ENCODE measurements at places on chromosomes 16 and 17.

GRCh38 chr16:48334325-48334724 is 50.9 kb downstream of the SIAH1 start:
- DNase-seq: no peak

- DNase-seq: no peak
These were observed 253.6 kb downstream of the ZFHX3 start for GRCh38 chr16:72794319-72794718.

DNA sequence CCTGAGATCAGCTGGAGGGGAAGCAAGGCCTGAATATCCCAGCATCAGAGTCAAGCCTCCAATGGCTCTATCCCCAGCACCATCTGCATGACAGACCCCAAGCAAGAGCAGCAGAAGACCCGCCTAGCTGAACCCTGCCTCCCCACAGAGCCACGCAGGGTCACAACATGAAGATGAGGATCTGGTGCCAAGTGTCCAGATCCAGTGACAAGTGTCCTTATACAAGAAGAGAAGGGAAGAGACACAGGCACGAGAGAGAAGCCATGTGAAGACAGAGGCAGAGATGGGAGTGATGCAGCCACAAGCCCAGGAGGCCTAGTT is 28.9 kb downstream of the TNFRSF13B start:
- no peak for DNase-seq

GRCh38 chr16:67708368-67708771 is 10.7 kb downstream of the GFOD2 start:
- DNase-seq: no peak

DNA sequence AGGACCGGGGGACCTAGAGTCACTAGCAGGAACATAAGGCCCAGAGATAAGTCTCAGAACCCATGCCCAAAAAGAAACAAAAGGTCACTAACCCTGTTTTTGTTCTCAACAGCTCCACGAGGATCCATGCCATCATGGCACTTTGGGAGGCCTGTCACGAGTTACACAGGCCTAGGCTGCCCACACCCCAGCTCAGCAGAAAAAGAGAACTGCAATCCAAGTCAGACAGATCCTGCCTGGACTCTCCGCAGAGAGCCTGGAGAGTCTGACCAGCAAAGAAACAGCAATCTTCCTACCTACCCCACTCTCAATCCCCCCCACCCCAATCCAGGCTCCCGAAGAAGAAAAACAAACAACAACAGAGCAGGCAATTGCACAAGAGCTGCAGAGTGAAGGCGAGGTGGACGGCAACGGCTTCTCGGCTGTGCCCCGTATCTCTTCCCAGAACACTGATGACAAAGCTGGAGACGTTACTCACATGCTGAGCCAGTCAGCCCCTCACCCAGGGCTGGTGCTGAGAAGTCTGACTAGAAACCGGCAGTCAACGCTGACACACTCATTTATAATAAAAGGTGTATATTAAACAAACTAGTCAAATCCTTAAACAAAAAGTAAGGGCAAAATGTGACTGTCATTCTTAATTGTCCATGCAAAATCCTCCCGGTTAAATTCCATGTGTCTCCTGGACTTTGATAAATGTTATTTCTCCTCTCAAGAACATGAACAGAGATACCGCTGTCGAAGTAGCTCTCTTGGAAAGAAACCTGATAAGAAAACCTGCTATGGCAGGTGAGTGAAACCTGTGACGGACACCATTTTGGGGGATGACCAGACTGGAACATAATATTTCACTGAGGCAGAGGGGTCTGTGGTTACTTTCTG is 89.3 kb downstream of the SMG6 start:
- DNase-seq: peak; percentile 90

DNA sequence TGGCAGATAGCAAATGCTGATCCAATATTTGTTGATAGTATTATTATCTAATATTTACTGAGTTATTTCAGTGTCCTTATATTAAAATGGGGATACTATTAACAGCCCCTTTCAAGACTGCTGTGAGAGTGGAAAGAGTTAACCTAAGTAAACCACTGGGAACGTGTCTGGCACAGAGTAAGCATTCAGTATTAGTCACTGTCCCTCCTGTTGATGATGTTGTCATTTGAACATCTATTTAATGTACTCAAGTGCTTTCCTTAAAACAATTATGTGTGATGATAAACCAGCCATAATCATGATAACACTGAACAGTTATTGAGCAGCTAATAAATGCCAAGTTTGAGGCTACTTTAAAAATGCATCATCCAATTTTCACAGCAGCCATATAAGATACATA is 135.7 kb upstream of the XYLT1 start:
- DNase-seq: no peak

DNA sequence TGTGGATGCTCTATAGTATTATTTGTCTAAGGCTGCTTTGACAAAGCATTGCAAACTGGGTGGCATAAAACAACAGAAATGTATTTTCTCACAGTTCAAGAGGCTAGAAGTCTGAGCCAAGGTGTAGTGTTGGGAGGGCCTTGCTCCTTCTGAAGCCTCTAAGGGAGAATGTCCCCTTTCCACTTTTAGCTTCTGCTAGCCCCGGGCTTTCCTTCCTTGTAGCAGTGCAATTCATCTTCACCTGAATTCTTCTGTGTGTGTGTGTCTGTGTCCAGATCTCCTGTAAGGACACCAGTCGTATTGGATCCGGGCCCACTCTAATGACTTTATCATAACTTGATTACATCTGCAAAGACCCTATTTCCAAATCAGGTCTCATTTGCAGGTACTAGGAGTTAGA is 18.1 kb downstream of the KCNJ16 start:
- no peak for DNase-seq

- no peak for DNase-seq
These were observed 51.5 kb downstream of the NTN1 start for GRCh38 chr17:9072696-9073339.

DNA sequence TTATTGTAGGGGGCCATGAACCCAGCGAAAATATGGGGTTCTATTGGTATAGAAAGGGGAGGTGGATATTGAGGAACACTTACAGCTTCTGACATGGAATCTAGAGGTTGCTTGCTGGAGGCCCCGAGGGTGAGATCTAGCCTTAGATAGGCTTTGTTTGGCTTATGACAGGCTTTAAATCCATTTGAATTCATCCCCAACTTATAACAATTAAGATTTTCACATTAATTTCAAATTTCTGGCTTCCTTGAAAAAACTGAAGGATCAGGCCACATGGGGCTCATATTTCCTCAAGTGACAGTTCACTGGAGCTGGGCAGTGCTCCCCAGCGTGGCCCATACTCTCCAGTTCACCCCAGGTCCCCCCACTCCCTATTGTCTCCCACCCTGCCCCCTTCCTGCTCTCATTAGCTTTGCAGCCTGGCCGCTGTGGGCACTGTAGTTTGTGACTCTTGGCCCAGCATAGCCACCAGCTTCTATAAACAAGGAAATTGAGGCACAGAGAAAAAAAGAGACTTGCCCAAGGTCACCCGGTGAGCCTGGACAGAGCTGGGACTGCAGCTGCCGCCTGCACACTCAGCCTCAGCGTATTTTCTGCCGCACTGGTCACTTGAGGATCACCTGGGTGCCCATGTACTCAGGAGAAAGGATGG is 19.8 kb upstream of the ADGRG1 start:
- no peak for DNase-seq

DNA sequence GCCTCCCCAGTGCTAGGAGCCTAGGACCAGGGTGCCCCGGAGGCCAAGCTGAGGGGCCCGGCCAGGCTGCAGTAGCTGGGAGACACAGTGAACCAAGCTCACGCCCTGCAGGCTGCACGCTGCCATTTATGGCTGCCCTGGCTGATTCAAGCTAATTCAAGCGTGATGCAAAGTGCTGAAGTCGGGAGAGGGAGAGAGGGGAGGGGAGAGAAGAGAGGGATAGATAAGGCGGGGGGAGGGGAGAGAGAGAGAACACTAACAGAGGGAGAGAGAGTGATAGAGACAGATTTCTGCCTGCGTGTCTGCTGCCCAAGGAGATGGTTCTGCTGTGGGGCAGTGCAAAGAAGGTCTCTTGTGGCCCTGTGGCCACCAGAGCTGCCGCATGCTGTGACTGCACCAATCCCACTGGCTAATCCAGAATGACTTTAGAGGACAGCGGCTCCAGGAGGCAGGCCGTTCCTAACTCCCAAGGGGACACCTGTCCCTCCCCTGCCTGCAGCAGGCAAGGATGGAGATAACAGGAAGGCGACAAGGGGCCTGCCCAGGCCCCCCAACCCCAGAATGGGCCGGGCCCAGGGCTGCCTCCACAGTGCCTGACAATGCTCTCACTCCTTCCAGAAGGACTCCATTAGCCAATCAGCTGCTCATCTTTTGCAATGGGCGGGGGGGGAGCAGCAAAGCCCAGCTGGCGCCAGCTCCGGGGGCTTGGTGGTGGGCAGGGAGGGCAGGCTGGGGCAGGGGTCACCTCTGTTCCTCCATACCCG is 12.9 kb downstream of the MXRA7 start:
- no peak for DNase-seq

DNA sequence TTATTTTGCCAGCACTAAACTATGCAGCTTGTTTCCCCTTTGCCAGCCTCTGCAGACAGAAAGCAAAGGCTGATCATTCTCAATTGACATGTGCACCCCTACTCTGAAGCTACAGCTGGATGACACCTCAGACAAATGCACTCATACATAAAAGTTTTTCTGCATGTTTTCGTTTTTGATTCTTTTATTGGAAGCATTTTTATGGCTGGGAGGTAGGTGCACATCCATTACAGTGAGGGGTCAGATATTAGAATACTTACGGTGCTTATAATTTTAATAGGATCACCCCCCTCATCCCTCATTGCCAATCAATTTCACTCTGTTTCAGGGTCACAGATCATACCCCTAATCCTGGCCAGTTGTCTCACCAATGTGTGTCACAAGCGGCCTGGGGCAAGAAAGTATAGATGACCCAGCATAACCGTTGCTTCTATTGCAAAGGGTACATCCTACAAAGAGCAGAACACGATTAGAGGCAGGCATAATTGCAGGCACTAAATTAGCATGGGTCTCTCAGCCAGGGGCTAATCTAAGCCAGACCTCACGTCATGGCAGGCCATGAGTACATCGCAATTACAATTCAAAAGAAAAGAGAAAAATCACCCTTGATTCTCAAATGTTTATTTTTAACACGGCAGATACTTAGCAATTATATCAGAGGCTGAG is 89.5 kb upstream of the SOX9 start:
- no peak for DNase-seq

GRCh38 chr17:50765454-50766221 is 1.7 kb downstream of the ANKRD40CL start:
- DNase-seq: no peak

DNA sequence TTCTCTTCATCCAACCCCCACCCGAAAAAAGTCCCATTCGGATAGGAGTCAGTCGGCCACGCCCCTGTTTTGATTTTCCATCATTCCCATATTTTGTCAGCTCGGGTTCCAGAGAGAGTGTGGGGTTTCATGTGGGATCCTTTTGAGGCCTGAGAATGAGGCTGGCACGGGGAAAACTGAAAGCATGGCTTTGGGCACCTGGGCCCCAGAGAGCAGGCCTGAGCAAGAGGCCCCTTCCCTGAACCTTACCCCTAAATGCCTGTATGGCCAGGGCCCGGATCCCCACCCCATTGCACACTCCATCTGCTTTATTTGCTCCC is 4.6 kb upstream of the HOXB4 start:
- no peak for DNase-seq

DNA sequence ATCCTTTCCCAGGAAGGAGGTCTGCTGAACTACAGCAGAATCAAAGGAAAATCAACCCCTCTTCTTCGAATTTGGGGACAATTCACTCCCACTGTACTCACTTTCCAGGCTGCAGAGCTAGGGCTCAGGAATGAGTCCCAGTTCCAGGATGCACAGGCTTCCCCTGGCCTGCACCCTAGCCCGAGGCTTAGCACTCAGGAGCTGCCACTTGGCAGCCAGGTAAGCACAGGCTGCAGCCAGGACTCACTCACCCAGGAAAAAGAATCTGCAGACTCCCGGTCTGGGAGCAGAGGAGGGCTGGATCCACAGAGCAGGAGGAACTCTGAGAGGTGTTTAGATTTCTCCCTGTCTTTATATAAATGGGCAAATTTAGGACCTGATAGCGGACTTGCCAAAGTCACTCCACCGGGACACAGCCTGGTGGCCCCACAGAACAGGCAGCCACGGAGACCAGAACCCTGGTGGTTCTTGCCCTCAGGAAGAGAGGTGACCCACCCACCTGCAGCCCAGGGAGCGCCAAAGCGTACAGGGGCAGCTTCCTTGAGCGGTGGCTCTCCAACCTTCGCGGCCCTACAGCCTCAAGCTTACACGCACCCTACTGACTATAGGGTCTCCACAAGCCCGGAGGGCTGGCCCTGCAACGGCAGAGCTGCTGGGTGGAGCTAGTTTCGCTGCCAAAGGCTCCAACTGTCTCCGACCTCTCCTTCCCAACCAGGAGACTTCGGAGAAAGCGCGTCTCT is 4.8 kb downstream of the CBLN1 start:
- DNase-seq: no peak

GRCh38 chr16:2777903-2778629 is 986 bp upstream of the ELOB start:
- DNase-seq: no peak

GRCh38 chr17:64094412-64094811 is 35.5 kb downstream of the ERN1 start:
- no peak for DNase-seq

GRCh38 chr16:19382887-19383816 is 34.5 kb upstream of the TMC5 start:
- DNase-seq: no peak

GRCh38 chr17:14144508-14144907 is 75.2 kb downstream of the COX10 start:
- DNase-seq: no peak

DNA sequence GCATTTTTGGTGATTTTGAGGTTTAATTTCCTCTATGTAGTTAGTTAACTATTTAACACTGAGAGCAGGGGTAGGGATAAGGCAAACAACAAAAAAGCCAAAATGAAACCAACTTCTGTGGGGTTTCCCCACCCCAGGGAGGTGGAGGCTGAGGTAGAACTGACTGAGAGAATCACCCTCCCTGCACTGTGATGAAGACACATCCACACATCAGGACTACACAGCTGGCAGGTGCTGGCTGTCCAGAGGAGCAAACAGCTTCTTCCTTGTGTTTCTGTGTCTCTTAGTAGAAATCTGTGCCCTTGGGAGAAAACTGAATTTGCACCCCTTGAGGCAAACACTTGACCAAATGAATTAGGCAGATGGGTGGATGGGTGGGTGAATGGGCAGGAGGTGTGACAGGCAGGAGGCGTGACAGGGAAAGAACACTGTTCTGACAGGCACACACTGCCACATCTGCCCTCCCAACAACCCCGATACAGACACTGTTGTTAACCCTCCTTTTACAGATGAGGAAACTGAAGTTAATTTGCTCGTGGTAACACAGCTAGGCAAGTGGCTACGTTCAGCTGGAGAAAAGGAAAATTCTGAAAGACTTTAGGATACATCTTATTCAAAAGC is 62.9 kb upstream of the AMZ2 start:
- no peak for DNase-seq

DNA sequence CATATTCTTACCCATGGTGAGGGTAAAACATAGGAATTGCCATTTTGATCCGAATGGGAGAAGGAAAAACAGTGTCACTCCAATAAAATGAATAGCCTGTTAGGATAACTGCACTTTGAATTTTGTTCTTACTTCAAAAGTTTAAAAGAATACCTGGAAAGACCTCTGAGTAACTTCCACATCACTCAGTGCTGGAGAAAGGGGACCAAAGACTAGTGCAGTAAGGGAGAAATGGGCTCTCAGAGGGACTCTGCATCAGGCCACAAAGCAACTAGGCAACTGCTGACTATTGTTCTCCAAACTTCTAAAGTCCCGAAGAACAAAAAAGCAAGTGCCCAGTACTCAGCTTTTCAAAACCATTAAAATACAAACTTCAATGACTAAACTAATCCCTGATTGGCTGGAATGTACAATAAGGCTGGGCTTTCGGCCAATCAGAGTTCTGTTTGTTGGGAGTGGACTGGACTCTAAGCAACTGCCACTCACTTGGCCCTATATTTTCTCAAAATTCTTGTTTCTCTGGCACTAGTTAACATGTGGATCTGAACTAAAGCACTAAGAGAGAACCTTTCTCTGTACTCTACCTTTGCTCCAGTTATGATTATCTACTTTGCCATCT is 6.2 kb downstream of the DNAJC7 start:
- DNase-seq: no peak
